ENCODE measurements at places on chromosomes 12 and 14.

GRCh38 chr12:40312982-40313576, 88.3 kb downstream of the LRRK2 start:
- DNase-seq, result no peak

DNA sequence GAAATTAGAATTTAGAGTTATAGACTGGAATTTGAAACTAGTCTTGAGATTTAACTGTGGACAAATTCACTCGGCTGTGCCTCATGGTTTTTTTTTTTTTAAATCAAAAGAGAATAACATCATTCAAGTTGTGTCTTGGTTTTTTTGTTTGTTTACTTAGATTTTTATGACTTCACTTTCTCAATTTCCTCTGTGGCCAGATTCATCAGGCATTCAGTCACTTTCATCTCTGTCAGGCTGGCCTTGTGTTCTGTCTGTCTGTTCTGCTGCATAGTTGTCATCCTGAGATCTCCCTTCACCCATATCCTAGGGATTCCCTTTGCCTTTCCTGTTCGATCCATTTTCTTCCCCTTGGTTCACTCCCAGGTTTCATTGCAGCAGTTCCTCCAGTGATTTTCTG, 10.0 kb downstream of the MARK3 start:
- no peak for DNase-seq

- no peak for DNase-seq
Observed at GRCh38 chr12:95648990-95649791, 97.9 kb upstream of the USP44 start.

DNA sequence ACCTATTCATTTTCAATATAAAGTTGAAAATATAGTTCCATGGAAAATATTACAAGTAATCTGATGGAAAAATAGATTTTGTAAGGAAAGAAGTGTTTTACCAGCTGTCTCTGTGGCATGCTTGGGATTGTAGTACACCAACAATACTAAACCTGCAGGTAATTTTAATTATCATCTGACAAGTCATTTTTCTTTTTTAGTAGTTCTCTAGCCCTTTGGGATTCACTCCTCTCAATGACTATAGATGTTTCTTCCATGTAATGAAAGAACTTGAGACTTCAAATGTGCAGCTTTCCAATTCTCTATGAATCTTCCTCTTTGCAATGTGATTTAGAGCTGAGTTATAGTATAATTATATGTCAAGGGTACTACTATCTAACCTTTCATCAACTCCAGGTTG, 14.7 kb upstream of the LIN7A start:
- no peak for DNase-seq

DNA sequence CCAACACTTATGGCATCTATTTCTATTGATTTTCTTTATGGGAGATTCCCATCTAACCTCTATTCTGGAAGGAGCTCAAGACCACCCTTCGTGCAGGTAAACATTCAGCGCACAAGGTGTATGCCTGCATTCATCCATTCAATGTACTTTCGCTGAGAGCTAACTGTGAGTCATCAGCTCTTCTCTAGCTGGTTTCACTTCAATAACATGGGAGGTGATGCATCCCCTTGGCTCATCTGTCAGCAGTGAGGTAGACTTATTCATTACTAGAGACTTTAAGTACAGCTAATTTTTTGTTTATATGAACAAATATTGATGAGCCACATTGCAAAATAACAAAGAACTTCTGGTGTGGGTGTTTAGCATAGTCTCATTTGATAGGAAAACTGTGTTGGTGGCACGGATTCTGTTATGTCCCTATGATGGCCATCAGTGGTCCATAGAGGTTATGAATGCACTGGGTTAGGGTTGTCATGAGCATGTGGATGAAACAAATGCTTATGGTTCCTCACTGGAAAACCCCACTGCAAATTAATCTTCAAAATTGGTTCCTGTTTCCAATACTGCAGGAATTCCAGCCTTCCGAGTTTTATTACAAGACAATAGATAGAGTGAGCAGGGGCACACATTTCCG, 1151.0 kb downstream of the BCL11B start:
- DNase-seq, result no peak

DNA sequence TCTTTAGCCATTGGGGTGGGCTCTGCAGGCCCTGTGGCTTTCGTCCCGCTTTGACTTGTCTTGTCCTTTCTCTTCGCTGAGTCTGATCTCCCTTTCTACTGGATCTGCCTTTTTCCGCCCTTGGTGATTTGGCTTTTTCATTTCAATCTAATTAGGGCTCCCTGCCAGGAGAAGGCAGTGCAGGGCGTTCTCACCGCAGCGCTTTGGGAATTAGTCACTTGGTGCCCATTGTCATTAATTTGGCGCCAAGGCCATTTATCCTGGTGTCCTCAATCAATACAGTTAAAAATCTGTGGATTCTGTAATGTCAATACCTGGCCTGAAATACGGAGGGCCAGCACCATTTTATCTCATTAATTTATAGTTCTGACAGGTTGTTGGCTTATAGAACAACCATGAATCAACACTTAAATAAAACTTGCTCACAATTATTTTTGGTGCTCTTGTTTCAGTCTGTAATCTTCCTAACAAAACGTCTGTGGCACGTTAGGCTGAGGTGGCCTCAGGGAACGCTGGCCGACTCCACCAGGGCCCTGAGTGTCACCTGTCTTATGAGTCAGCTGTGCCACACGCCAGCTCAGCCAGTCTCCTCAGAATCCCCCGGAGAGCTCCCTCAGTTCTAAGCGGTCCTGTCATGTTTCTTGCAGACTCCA, 115.7 kb downstream of the BEGAIN start:
- DNase-seq, result no peak

GRCh38 chr12:6752167-6752920, 597 bp downstream of the MLF2 start:
- DNase-seq, result peak; percentile 45

DNA sequence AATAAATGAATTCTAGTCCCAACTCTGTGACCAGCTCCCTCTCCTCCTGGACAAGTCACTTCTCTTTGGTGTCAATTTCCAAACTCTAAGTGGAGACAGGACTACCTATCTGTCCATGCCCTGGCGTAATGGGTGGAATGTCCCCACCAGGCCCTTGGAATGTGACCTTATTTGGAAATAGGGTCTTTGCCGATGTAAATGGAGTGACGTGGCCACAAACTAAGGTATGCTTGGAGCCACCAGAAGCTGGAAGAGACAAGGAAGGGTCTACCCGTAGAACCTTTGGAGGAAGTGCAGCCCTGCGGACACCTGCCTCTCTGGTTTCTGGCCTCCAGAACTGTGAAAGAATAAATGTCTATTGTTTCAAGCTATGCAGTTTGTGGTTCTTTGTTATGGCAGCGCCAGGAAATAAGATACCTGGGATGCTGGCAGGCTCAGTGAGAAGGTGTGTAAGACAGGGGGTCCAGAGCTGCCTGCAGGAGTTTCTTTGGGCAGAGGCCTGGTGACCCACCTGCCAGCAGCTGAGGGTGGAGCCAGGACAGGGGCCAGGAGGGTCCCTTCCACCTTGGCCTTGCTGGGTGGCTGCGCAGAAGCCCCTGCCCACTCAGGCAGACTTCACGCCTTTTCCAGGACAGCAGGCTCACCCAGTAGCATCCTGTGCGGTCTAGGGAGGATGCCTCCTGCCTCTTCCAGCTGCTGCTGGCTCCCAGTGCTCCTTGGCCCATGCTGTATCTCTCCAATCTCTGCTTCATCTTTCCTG, 45.8 kb downstream of the ARL6IP4 start:
- no peak for DNase-seq

DNA sequence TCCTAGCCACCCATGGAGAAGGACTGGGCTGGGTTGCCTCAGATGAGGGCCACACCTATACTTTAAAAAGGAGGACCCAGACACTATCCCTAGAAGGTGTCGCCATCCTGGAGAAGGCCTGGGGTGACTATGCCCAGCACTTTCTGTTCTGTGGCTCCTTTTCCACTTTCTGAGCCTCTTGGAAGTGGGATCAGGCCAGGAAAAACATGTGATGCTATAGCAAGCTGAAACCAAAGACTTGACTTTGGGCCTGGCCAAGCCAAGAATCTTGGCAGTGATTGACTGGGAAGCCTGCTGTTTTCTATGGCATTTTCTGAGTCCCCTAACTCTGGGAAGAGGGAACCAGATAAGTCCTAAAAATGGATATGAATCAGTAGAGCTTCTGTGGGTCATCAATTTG, 332.3 kb downstream of the ZFP36L1 start:
- DNase-seq, result no peak

DNA sequence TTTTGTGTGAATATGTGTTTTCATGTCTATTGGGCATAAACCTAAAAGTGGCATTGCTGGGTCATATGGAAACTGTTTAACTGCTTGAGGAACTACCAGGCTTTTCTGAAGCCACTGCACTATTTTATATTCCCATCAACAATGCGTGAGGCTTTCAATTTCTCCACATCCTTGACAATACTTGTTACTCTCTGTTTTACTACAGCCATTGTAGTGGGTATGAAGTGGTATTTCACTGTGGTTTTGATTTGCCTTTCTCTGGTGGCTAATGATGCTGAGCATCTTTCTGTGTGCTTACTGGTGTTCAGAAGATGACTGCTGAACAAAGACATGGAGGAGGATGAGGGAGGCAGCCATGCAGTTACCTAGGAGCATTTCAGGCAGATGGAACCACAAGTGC, 13.2 kb upstream of the TDG start:
- DNase-seq, result no peak

- DNase-seq, result peak; percentile 86
Observed at GRCh38 chr12:120439646-120440247, 1.8 kb downstream of the COX6A1 start.

- DNase-seq, result no peak
Observed at GRCh38 chr14:33606591-33606990, 344.3 kb downstream of the EGLN3 start.

- DNase-seq, result no peak
Observed at GRCh38 chr14:22519877-22520685, 68.9 kb downstream of the DAD1 start.

DNA sequence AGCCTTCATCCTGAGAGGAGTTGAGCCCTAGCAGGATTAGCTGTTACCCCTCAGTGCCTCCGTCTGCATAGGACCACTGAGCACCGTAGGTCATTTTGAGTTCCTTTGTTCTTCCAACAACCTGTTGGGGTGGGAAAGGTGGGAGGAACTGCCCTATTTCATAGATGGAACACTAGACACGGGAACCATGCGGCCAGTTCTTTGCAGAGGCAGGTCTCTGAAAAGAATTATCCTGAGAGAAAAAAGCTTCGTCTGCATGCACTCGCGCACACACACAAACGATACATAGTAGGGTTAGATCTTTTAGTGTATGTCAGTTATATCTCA, 28.5 kb downstream of the TRAFD1 start:
- no peak for DNase-seq

DNA sequence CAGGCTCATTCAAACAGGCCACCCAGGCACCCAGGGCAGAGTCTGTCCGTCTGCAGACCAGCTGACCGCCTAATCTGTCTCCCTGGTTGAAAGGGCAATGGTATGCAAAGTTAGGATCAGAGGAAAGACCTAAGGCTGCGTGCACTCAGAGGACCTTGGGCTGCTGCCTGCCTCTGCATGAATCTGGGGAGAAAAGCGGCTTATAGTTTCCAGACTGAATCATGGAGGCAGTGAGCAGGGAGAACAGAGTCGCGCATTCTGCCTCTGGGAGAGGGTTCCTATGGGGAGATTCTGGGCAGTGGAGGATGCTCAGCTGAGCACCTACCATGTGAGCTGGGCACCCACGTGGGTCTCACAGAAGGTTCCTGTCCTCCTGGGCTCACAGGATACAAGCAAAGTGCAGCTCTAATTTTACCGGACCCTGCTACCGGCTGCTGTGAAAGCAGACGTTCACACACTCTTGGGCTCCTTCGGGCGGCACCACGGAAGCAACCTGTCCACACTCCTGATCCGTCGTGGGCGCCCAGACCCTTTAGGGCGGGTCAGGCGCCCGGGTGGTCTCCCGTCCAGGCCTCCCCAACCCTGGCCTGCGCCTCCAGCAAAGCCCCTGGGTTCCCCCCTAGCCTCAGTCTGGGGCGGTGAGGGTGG, 772 bp downstream of the SCARB1 start:
- DNase-seq, result no peak

DNA sequence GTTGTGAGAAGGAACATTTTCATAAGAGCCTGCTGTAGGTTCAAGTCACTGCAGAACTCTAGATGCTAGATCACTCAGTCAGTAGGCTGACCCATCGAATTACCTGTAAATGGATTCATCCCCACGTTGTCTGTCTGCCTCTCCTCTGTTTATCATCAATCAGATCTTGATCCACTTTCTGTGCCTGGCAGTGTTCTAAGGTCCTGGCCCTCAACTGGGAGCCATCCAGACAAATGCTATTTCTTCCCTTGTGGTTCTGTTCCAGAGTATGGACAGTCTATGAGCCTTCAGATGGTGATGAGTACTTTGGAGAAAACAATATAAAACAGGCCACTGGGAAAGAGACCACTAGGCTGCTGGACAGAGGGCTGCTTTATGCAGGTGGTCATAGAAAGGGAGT, 699.4 kb upstream of the TMEM132C start:
- DNase-seq, result no peak

GRCh38 chr12:91577586-91578539, 395.2 kb upstream of the DCN start:
- peak; percentile 44 for DNase-seq

GRCh38 chr14:100283984-100284881, 22.0 kb downstream of the SLC25A29 start:
- DNase-seq, result no peak

DNA sequence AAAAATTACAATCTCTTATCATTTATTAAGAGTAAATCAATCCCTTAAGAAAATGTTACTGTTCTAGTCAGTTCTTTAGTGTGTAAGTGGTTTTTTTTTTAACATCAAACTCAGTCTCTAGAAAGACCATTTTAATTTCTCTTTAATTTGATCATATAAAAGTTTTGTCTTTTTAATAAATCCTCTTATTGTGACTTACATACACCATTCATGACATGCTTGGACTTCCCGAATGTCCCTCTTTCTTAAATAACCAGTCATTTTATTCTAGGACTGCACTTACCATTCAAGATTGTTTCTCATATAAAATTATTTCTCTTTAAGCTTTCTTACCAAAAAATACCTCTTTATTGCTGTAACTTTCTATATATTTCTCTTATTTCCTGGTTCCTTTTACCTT, 60.8 kb upstream of the EVL start:
- DNase-seq, result no peak

DNA sequence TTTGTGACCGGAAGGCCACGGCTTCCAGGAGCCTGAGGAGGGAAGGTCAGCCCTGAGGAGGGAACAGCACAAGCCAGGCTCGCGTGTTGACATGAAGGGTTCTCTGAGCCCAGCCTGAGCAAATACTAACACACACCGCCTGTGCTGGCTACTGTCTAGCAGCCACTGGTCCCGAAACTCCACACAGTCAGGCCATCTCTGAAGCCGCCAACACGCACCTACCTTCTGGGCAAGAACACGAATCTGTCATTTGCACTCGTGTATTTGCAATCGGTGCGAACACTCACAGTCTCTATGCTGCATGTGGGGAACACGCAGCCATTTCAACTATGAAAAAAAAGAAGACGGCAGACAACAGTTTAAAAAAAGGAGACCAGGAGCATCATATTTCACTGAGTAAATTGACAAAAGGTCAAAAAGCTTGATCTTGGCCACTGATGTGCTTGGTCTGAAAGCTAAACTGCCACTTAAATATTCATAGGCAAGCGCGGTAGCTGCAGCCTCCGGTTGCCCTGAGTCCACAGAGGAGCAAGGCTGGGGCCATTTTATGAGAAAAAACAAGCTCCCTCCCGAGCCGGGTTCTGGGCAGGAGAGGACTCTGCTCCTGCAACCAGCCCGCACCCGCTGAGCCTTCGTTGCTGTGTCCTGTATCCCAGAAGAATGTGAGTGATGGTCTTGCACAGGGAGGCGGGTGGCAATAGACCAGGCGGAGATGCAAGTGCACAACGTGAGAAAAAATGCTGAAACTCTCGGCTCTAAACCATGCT, 57.8 kb downstream of the RIMBP2 start:
- DNase-seq, result no peak

All from CD4-positive, alpha-beta T cell treated with Interleukin-12 subunit alpha and Interleukin-12 subunit beta, for 1 hour (primary cell).